ENCODE measurements at places on chromosomes 3 and 15. TPM values are rescaled to one million over a fixed set of nuclear protein-coding genes. Genes with fewer than 3 reads are reported as not detected.

SMCO1 gene
- total RNA-seq = not detected

CHRNA5 gene
- total RNA-seq = 1.2 TPM

CHRD gene
- not detected for total RNA-seq

POC1A gene
- total RNA-seq = 2.4 TPM

SLC12A1 gene
- not detected for total RNA-seq

TRH gene
- not detected for total RNA-seq

NAA80 gene
- total RNA-seq = 33.8 TPM

TEX55 gene
- total RNA-seq = not detected

SPINK8 gene
- total RNA-seq = not detected

HTD2 gene
- total RNA-seq = 9.3 TPM

HEXA gene
- total RNA-seq = 151 TPM

ATP13A5 gene
- 0.12 TPM for total RNA-seq

- DNase-seq = no peak
Observed at GRCh38 chr3:14145670-14146380, 21.0 kb downstream of the TMEM43 start.

- DNase-seq = no peak
Observed at GRCh38 chr3:124273651-124274050, 281.7 kb upstream of the ROPN1 start.

DNA sequence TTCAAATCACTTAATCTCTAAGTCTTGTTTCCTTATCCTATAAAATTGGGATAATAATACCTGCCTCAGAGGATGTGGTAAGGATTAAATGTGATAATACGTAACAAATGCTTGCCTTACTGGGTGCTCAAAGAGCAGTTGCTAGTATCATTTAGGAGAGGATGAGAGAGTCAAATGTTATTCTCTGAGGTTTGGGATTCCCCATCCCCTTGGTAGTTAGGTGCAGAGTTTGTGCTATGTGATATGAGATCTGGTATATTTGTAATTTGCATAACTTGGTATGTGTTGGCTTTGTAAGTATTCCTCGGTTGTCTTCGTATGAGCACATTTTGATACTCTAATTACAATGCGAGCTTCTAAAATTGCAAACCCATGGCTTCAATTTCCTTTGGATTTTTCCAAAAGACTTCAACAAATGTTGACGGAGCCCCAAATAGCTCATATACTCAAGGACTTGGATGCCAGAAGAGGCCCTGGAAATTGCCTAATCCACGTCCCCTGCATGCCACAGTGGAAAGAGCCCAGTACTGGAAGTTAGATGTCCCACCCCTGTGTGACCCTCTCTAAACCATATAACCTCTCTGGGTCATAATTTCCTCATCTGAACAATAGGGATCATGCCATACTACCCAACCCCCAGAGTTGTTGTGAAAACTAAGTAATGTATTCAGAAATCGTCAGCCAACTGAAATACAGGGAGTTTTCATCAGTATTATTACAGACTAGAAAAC is 85.0 kb downstream of the FBN1 start:
- DNase-seq = no peak

- peak; percentile 64 for DNase-seq
Observed at GRCh38 chr15:69478259-69478781, 25.7 kb downstream of the RPLP1 start.

DNA sequence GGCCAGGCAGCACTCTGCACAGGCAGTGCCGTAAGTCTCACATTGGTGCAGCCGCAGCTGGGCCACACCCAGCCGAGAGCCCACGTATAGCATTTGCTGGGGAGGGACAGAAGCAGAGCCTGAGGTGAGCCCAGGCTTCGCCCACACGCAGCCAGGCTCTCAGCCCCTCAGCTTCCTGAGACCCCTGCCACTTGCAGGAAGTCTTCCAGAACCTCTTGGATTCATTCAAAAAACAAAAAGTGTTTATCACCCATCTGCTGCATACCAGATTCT is 6.9 kb downstream of the SEMA3G start:
- DNase-seq = no peak

DNA sequence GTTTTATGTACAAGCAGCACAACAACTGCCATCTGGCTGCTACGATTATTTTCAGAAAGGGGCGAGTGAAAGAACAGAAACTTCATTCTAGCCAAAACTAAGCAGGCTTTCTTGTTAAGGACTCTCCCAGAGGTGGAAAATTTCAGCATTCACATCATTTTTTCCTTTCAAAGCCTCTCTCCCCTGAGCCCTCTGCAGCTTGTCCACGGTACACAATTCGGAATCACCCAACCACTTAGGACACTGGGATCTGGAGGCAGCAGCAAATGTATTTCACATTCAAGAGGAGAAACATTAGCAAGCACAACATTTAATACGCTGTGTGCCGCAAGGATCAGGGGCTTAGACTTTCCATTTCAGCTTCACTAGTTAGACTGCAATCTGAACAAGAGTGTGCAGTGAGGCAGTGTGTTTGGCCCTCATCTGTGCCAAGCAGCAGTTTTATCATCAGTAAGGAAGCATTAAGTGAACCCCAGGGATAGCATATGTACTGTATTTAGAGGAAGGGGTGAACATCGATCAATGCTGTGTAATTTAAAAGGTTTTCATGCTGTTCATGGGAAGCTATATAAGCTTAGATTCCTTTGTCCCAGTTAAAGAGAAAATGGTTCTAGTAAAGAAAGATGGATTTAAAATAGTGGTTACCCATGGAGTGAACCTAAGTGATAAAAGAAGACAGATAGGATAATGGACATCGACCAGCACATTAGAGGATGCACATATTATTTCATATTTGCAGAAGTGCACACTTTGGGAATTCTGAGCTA is 504.9 kb downstream of the TBL1XR1 start:
- DNase-seq = no peak

DNA sequence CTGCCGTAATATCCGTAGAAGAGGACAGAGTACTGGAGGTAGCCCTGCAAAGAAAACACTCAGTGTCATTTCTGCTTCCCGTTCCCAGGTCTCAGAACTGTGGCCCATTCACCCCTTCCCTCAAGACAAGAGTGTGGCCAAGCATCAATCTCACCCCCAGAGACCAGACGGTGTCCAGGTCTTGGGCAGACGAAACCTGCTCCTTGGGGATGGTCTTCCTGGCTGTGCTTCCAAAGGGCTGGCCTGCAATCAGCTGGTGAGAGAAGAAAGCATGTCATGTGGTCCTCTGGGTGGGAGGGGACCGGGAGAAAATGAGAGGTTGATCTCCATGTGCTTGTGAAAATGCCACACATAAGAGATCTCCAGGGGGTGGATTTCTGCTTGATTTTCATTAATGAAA is 15.8 kb downstream of the TMC3 start:
- DNase-seq = no peak

GRCh38 chr15:62454567-62455172 is 289.6 kb upstream of the C2CD4B start:
- no peak for DNase-seq

DNA sequence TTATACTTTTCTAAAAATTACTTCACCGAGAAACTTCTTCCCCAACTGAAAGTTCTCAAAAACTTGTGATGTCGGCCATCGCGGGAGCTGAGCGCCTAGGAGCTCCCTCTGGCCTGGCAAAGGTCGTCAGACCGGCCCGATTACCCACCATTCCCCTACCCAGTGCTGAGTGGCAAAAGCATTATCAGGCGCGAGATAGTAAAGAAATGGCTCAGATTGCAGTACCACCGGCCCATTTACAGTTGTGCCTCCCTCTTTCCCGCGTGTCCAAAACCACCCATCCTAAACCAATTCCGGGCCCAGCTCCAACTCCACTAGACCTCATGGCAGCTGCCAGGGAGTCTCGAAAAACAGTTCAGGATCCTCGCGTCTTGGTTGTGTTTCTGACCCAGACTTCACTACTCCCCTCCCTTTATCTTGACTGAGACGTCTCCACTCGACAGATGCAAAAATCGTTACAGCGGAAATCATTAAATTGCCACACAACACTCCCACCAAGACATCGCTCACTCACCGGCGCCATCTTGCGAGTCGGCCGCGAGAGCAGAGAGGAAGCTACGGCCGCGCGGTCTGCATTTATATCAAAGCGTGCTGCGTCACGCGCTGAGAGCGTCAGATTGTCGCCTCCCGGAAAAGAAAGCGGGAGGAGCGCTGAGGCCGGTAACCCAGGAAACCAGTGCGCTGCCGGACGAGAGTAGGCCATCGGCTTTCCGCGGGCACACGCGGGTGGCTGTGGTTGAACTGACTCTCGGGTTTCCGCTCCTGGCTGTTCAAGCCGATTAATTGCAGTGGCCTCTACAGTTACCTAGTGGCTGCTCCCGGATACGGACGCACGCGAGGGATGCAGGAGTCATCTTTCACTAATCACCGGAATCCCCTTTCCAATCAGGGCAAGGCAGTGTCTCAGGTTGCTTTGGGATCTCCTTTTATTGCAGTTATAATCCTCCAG is at the start of gene RPL22L1:
Gene RPL22L1, minus strand, starts transcription at position 551 of the 949 bp plus-strand sequence. Its CDS starts 28 bp downstream, at position 523.
- DNase-seq = peak; percentile 98

DNA sequence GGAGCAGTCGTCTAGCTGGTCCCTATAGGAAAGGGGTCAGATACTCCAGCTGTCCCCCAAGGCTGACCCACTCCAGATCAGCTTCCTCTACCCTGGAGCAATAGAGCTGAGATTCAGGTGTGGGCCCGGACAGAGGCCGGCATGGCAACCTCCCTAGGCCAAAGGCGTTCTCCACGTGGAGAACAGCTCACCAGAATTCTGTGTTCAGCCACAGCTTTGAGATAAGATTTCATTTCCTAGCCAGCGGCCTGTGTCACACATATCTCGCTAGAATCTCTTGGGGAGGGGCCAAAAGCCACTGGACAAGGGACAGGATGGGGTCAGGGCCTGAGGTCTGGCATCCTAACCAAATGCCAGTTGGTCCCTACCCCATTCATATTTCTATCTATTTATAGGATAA is 20.1 kb downstream of the SRGAP3 start:
- no peak for DNase-seq
